ENCODE measurements at places on chromosomes 4 and X.

DNA sequence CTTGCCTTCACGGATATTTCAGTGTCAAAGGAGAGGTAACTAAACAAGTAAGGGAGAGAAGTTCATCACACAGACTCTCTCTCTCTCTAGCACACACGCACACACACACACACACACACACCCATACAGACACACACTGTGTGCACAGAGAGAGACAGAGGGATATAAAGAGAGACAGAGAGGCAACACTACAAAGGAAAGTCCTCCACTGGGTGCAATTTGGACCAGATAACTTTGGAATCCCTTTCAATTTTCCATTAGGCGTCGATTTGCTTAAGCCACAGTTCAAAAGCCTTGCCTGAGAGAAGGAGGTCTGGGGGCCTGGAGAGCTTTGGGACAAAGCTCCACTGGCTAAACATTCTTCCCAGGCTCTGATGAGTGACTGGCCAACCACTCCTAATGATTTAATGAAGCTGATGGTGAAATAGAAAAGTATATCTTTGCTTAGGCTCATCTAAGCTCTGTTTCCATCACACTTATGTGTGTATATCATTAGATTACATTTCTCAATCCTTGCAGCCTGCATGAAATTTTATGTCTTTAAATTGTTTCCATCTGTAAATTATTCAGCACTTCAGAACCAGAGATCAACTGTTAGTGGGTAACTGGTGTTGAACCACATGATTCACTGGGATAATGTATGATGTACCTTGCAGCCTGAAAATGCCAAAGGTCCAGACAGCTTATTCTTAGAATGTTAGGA, 180.8 kb downstream of the MAGEB17 start:
- no peak for DNase-seq

DNA sequence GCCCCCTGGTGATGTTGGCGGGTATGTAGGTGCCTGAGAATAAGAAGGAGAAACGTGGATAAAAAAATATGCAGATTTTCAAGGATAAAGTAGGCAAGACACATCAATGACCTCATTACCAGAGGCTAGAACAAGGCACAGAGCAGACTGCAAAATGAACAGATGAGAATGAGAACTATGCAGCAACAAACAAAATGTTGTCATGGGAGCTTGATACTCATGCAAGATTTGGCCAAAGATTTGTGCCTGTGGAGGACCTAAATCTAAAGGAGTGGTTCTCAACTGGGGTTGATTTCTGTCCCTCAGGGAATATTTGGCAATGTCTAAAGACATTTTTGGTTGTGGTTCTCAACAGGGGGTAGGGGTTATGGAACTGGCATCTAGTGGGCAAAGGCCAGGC, 177.3 kb downstream of the FRMPD4 start:
- DNase-seq, result no peak

DNA sequence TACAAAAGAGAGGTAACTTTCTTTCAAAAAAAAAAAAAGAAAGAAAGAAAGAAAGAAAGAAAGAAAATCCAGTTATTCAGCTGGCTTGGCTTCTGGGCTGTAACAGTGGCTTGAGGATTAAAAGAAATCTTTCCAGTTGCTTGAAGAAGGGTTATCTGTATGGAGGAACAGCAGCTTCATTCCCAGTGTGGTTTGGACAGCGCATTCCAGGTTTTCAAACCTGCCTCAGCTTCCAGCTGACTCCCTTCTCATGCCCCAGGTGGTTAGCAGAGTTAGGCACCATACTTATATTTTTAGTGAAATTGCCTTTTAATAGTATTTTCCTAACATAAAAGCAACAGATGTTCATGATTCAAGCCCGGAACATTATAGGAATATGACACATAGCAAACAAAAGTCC, 48.6 kb downstream of the TMEM164 start:
- DNase-seq, result no peak

- no peak for DNase-seq
Measured at GRCh38 chr4:97396097-97396496, 747.2 kb downstream of the STPG2 start.

- no peak for DNase-seq
Measured at GRCh38 chrX:19440713-19441112, 74.6 kb downstream of the MAP3K15 start.

DNA sequence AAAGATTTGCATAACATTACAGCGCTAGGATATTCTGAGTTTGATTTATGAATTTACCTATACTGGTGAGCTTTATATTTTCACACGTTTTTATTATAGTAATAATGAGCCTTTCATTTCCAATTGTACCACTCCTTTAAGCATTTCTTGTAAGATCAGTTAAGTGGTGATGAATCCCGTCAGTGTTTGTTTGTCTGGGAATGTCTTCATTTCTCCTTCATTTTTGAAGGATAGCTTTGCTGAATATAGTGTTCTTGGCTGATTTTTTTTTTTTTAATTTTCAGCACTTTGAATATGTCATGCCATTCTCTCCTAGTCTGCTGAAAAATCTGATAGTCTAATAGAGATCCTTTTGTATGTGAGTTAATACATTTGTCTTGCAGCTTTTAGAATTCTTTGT, 70.1 kb downstream of the IL15 start:
- DNase-seq, result no peak

DNA sequence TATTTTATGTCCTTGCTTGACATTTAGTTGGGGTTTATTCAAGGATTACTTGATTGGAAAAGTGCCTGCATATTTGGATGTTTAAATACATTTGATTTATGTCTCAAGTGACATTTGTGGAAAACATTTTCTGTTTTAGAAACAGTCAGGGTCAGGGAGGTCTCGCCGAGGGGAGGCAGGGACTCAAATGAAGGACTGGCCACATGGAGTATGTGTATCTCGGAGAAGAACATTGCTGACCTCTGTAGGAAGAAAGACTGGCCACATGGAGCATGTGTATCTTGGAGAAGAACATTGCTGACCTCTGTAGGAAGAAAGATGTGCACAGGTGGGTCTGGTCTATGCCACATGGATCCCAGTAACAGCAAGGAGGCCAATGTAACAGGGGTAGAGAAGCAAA, 233.6 kb downstream of the TRIML1 start:
- DNase-seq, result no peak

GRCh38 chr4:141133999-141134995, 1.0 kb upstream of the RNF150 start:
- DNase-seq, result no peak
